ENCODE measurements at places on chromosomes 4 and X.

DNA sequence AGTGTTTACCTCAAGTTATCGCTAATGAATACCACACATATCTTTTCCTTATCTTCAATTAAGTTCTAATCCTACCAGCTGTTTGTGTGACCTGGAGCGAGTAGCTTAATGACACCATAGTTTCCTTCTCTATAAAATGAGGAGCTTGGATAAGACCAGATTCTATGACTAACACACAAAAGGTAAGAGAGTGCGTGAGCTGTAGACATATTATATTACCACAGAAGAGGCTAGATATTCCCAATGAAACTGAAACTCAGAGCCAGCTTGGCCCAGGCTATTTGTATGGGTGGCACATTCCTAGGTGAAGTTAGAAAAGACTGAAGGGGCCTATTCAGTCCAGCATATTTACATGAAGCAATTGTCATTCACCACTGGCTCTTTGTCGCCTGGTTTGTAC is 30.2 kb downstream of the ASB5 start:
- H3K4me1 ChIP-seq = peaks cover 13% of the 10 kb centered on the region
- peak overlapping the region; percentile 87 for H3K27ac ChIP-seq
- H3K4me3 ChIP-seq = no peak overlapping the region
- no peaks in the 10 kb centered on the region for H3K27me3 ChIP-seq

GRCh38 chr4:181619651-181620050 is 623.6 kb upstream of the TENM3 start:
- no peaks in the 10 kb centered on the region for H3K36me3 ChIP-seq
- no peak overlapping the region for H3K27ac ChIP-seq
- no peak for DNase-seq
- H3K4me1 ChIP-seq = no peaks in the 10 kb centered on the region

- H3K27me3 ChIP-seq = no peaks in the 10 kb centered on the region
- H3K4me3 ChIP-seq = no peak overlapping the region
- peaks cover 28% of the 10 kb centered on the region for H3K4me1 ChIP-seq
- DNase-seq = no peak
- peak overlapping the region; percentile 42 for H3K27ac ChIP-seq
- peaks cover 12% of the 10 kb centered on the region for H3K36me3 ChIP-seq
Observed at GRCh38 chr4:158870626-158871334, 102.0 kb downstream of the FNIP2 start.

- DNase-seq = no peak
- H3K36me3 ChIP-seq = no peaks in the 10 kb centered on the region
- H3K4me1 ChIP-seq = no peaks in the 10 kb centered on the region
- H3K4me3 ChIP-seq = no peak overlapping the region
- no peaks in the 10 kb centered on the region for H3K27me3 ChIP-seq
Observed at GRCh38 chr4:44660396-44660795, 9.0 kb upstream of the YIPF7 start.

DNA sequence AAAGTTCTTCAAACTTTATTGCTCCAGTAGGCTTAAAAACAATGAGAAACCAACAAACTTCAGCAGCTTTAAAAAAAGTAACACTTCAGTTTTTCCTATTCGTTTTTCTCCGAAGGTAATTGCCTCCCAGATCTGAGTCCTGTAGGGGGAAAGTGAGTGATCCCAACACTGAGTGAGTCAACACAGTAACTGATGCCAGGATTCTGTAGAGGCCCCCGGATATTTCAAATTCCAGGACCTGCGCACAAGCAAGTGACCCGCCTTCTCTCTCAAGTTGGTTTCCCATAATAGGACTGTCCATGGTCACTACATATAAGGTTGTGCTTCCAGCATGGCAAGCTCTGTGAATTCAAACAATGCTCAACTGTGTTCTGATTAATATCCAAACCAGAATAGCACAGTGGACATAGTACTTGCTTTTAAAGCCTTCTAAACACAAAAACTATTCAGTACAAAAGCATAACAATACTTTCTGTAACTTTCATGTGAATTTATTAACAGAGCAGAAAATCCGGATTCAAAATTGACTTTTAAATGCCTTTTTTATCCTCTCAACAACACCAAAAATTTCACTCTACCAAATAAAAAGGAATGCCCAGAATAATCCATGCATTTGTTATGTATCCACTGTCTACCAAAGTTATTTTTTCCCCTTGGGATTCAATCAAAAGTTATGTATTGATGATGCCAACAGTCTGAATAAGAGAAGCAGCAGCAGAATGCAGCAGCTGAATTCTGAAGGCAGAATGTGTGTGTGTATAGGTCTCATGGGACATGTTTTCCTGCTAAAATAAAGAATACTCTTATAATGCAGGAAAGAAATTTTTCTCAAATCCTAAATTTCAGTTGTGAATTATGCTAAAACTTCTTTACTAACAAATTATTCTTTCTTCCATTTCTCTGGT is at the start of gene DMD:
Gene DMD (minus strand): TSS at position 194 of the 905 bp plus-strand sequence. CDS start 237 bp downstream, outside the sequence.
- peak; percentile 28 for DNase-seq
- H3K4me1 ChIP-seq = peaks cover 5% of the 10 kb centered on the region
- no peaks in the 10 kb centered on the region for H3K36me3 ChIP-seq
- peak within 1 kb of the TSS; percentile 72 for H3K4me3 ChIP-seq

GRCh38 chr4:5037553-5038551 is 13.4 kb upstream of the STK32B start:
- peaks cover 44% of the 10 kb centered on the region for H3K4me1 ChIP-seq
- H3K36me3 ChIP-seq = no peaks in the 10 kb centered on the region
- no peak for DNase-seq
- no peaks in the 10 kb centered on the region for H3K27me3 ChIP-seq
- H3K27ac ChIP-seq = no peak overlapping the region

GRCh38 chr4:161247831-161248230 is 916.0 kb downstream of the FSTL5 start:
- no peaks in the 10 kb centered on the region for H3K27me3 ChIP-seq
- H3K4me3 ChIP-seq = no peak overlapping the region
- no peak overlapping the region for H3K27ac ChIP-seq
- H3K36me3 ChIP-seq = no peaks in the 10 kb centered on the region

DNA sequence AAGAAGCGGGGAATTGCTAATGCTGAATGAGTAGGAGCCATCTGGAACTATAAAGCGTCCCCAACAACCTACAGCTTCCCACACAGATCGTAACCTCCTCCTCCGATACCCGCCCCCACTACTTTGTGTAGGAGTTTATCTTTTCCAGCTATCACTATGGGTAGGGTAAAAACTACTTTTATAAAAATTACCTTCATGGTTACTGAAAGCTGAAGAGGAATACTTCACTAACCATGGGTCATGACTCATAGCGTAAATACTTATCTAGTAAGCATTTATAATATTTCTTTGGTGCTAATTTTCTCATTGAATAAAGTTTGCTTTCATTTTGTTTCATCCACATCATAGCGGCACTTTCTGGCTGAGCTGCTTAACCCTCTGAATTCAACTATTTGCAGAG is 79.4 kb upstream of the TNIP3 start:
- no peak overlapping the region for H3K27ac ChIP-seq
- H3K4me3 ChIP-seq = peak overlapping the region; percentile 19
- H3K36me3 ChIP-seq = no peaks in the 10 kb centered on the region
- no peaks in the 10 kb centered on the region for H3K4me1 ChIP-seq
- no peak for DNase-seq

DNA sequence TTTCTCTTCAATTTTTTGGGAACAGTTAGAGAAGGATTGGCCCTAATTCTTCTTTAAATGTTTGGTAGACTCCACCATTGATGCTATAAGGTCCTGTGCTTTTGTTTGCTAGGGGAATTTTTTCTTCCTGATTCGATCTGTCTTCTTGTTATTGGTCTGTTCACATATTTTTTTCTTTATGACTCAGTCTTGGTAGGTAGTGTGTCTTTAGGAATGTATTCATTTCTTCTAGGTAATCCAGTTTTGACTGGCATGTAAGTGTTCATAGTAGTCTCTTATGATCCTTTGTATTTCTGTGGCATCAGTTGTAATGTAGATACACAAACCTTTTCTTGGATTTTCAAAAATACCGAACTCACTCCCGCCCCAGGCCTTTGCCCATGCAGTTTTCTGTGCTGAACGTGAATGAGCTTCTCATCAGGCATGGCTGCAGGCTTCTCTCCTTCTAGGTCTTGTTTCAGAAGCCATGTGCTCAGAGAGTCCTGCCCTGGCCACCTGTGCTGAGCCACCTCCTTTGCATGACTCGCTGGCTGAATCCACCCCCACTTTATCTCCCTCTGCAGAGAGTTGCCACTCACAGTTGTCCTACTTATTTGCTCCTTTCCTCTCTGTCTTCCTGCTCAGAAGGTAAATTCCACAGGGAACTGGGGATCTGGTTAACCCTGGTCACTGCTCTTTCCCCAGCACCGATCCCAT is 67.0 kb downstream of the STK32B start:
- H3K27me3 ChIP-seq = no peaks in the 10 kb centered on the region
- no peak for DNase-seq
- H3K4me3 ChIP-seq = no peak overlapping the region
- H3K27ac ChIP-seq = no peak overlapping the region

- H3K27me3 ChIP-seq = no peaks in the 10 kb centered on the region
- H3K4me3 ChIP-seq = no peak overlapping the region
- H3K36me3 ChIP-seq = no peaks in the 10 kb centered on the region
- H3K4me1 ChIP-seq = no peaks in the 10 kb centered on the region
- no peak overlapping the region for H3K27ac ChIP-seq
- DNase-seq = no peak
Observed at GRCh38 chr4:23500894-23501449, 388.9 kb downstream of the PPARGC1A start.

DNA sequence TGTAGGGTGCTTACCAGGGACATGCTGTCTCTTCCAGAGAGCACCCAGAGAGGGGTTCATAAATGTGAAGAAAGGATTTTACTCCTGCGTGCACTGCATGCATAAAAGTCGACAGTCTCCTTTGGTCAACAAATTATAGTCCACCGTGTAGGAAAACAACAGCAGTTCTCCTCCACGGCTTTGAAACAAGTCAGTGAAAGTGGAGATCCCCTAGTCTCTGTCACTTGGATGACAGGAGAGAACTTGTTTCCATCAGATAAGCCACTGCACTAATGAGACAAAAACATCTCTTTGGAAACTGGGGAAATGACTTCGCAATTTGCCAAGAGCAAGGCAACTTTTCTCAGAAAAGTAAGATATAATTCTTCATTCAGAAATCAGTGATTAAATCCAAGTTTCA is 9.7 kb downstream of the UNC5C start:
- no peak for DNase-seq
- H3K4me1 ChIP-seq = no peaks in the 10 kb centered on the region
- H3K27me3 ChIP-seq = no peaks in the 10 kb centered on the region
- peak overlapping the region; percentile 91 for H3K27ac ChIP-seq
- no peaks in the 10 kb centered on the region for H3K36me3 ChIP-seq
- peak overlapping the region; percentile 87 for H3K4me3 ChIP-seq

GRCh38 chr4:173261052-173261451 is 73.1 kb downstream of the HMGB2 start:
- H3K4me3 ChIP-seq = no peak overlapping the region
- no peaks in the 10 kb centered on the region for H3K36me3 ChIP-seq

All from thoracic aorta (tissue), 2 donors.